Mononuclear cell (primary cell): ENCODE measurements at places on chromosomes 13 and 19. TPM values are rescaled to one million over a fixed set of nuclear protein-coding genes. Genes with fewer than 3 reads are reported as not detected.

Gene SHD
- total RNA-seq: 0.84 TPM

Gene ZFP82
- 4.5 TPM for total RNA-seq

Gene NTN5
- 0.63 TPM for total RNA-seq

Gene ZNF432
- total RNA-seq: 15.7 TPM

Gene DAND5
- total RNA-seq: not detected

Gene ERICH6B
- not detected for total RNA-seq

Gene MED4
- 37.2 TPM for total RNA-seq

Gene ZNF100
- total RNA-seq: 14.1 TPM
